ENCODE measurements at places on chromosomes 5 and 9. TPM values are rescaled to one million over a fixed set of nuclear protein-coding genes. Genes with fewer than 3 reads are reported as not detected.

The PCDHGA6 gene
- total RNA-seq = 1.5 TPM

The HMCN2 gene
- 0.23 TPM for total RNA-seq

The MCTP1 gene
- total RNA-seq = 14.9 TPM

The HTR1A gene
- not detected for total RNA-seq

The MLANA gene
- total RNA-seq = not detected

The PDE6A gene
- total RNA-seq = 0.11 TPM

The FEM1C gene
- total RNA-seq = 8.3 TPM

The GABBR2 gene
- not detected for total RNA-seq

The PRR7 gene
- total RNA-seq = 41.0 TPM

The TRIP13 gene
- 71.6 TPM for total RNA-seq

The SMIM27 gene
- 5.9 TPM for total RNA-seq

The CBY3 gene
- not detected for total RNA-seq

The PCDHB12 gene
- total RNA-seq = 2.7 TPM

The TRIM36 gene
- total RNA-seq = 6.3 TPM

The ELOVL7 gene
- total RNA-seq = 0.45 TPM

The WNT8A gene
- not detected for total RNA-seq

The ARL15 gene
- 15.6 TPM for total RNA-seq

The WNK2 gene
- total RNA-seq = 1.5 TPM

The SLC45A2 gene
- total RNA-seq = 0.49 TPM

All from A375 (cell line).